ENCODE measurements at places on chromosomes 12 and 14.
A peak's percentile ranks its signal among the peaks of the same experiment; 100 is the strongest.

DNA sequence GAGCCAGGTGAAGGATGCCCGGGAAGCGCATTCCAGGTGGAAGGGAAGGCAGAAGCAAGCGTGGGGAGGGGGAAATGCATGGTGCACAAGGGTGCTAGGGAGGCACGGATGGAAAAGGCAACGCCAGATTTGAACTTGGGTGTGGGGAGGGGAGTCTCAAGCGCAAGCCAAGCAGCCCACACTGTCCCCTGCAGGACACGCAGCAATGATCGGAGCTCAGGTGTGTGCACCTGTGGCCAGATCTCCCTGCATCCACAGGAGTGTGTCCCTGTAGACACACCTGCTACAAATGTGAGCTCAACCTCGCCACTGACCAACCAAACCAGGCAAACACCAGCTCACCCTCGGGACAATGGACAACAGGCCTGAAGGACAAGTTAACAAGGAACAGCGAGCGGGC lies 63.2 kb downstream of the SCARB1 start:
- no peak overlapping the region for H3K27ac ChIP-seq
- no peaks in the 10 kb centered on the region for H3K36me3 ChIP-seq
- DNase-seq = no peak
- H3K4me1 ChIP-seq = no peaks in the 10 kb centered on the region
- H3K27me3 ChIP-seq = no peaks in the 10 kb centered on the region
- no peak overlapping the region for H3K4me3 ChIP-seq

GRCh38 chr14:87494010-87494409 lies 499.0 kb downstream of the GALC start:
- H3K27me3 ChIP-seq = no peaks in the 10 kb centered on the region
- DNase-seq = no peak
- H3K4me1 ChIP-seq = no peaks in the 10 kb centered on the region
- no peaks in the 10 kb centered on the region for H3K36me3 ChIP-seq

GRCh38 chr12:122643207-122643805 lies 59.9 kb downstream of the HCAR2 start:
- no peak for DNase-seq
- H3K36me3 ChIP-seq = no peaks in the 10 kb centered on the region
- H3K4me1 ChIP-seq = no peaks in the 10 kb centered on the region
- H3K27me3 ChIP-seq = no peaks in the 10 kb centered on the region
- no peak overlapping the region for H3K4me3 ChIP-seq

GRCh38 chr14:99654235-99654985 lies 9.5 kb downstream of the HHIPL1 start:
- H3K4me1 ChIP-seq = peaks cover 4% of the 10 kb centered on the region
- peak; percentile 52 for DNase-seq
- no peak overlapping the region for H3K27ac ChIP-seq
- no peaks in the 10 kb centered on the region for H3K36me3 ChIP-seq
- no peaks in the 10 kb centered on the region for H3K27me3 ChIP-seq
- no peak overlapping the region for H3K4me3 ChIP-seq

DNA sequence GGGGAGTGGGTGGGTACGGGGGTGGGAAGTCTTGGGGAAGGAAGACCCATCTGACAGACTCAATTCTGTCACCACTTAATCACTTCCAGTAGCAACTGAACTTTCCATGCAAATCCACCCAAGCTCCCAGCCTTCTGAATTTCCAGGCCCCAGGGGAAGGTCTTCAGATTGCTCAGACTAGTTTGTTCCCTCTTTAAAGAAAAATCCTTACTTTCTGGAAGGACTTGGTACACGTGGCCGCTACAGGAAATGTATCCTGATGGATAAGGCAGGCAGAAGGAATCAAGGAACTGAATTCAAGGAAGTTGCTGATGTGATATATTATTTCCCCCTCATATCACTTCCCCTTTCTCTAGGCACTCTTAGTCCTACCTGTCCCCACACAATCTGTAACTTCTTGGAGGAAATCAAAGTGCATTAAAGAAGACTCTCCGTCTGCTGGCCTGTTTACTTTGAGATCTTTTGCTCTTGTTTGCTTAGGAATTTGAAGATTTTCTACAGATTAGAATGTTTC lies 6.4 kb downstream of the NFKBIA start:
- H3K27me3 ChIP-seq = no peaks in the 10 kb centered on the region
- H3K36me3 ChIP-seq = no peaks in the 10 kb centered on the region
- H3K4me3 ChIP-seq = no peak overlapping the region
- DNase-seq = no peak
- peak overlapping the region; percentile 49 for H3K27ac ChIP-seq
- peaks cover 13% of the 10 kb centered on the region for H3K4me1 ChIP-seq

GRCh38 chr14:76337635-76338545 lies 38.0 kb upstream of the ESRRB start:
- H3K27me3 ChIP-seq = no peaks in the 10 kb centered on the region
- H3K4me1 ChIP-seq = no peaks in the 10 kb centered on the region
- no peak overlapping the region for H3K4me3 ChIP-seq
- H3K27ac ChIP-seq = no peak overlapping the region
- H3K36me3 ChIP-seq = no peaks in the 10 kb centered on the region

DNA sequence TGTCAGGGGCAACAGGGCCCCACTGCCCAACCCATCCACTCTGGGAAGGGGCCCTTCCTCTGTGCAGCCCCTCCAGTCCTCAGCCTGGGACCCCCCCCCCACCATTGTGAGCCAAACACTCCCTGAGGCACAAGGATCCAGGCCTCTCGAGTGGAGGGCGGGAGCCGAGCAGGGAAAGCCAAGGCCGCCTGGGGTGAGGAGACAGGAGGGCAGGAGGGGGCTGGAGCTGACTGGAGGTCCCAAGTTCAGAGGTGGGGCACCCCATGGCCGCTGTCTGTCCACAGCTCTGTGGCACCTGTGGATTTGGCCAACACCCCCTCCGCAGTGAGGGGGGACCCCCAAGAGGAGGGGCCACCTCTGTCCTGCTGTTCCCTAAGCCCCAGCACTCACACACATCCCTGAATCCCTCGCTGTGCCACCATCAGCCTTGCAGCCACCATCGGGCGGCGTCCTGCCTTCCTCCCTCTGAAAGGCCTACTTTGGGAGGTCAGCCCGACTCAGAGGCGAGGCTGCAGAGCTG lies 25.4 kb upstream of the C14orf180 start:
- H3K4me3 ChIP-seq = no peak overlapping the region
- no peaks in the 10 kb centered on the region for H3K27me3 ChIP-seq
- H3K4me1 ChIP-seq = no peaks in the 10 kb centered on the region
- no peaks in the 10 kb centered on the region for H3K36me3 ChIP-seq
- no peak overlapping the region for H3K27ac ChIP-seq

- H3K4me1 ChIP-seq = peaks cover 2% of the 10 kb centered on the region
- no peak for DNase-seq
- H3K27me3 ChIP-seq = no peaks in the 10 kb centered on the region
- peak within 1 kb of the TSS; percentile 32 for H3K27ac ChIP-seq
- H3K36me3 ChIP-seq = no peaks in the 10 kb centered on the region
These were observed at the start of gene FIGNL2 for GRCh38 chr12:51848326-51848727. FIGNL2 (minus strand) TSS chr12:51848718; CDS start chr12:51822413, 26,305 bp downstream.

GRCh38 chr14:58733451-58734208 lies 95.9 kb downstream of the DACT1 start:
- no peak for DNase-seq
- no peaks in the 10 kb centered on the region for H3K27me3 ChIP-seq
- H3K36me3 ChIP-seq = no peaks in the 10 kb centered on the region
- H3K27ac ChIP-seq = no peak overlapping the region
- no peak overlapping the region for H3K4me3 ChIP-seq
